ENCODE measurements at places on chromosomes 12 and 14. TPM values are rescaled to one million over a fixed set of nuclear protein-coding genes. Genes with fewer than 3 reads are reported as not detected.

DNA sequence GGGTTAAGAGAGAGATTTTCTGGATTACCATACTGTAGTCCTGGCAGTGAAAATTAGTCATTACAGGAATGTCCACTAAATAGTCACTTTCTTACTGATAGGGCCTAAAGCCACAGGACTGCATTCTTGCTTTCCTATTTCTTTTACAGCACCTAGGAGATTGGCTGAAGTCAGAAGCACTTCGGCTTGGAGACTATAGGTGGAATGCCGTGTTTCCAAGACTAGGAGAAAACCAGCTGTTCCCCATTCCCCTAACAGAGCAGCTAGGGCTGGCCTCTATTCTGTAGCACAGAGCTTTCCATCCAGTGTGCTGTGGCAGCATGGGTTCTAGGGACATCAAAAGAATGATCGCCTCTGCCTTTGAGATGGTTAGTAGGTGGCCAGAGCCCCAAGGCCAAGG, 15.1 kb downstream of the PIGH start:
- DNase-seq = no peak

- DNase-seq = no peak
These were observed 233.6 kb downstream of the C12orf50 start for GRCh38 chr12:87795555-87795954.

DNA sequence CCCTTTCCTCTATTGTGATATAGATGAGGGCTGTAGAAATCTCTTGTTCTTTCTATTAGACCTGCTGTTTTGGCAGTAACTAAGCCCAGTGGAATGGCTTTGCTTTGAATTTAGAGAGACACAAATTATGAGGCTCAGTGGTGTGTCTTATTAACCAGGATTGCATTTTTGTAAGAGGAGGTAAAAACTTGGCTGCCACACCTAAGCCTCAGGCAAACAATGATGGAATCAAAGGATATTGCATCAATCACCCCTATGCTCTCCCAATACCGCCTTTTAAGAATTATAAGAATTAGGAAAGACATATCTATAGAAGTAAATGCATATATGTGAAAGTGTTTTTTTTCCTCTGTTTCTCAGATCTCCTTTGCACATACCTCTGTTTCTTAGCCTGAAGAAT, 63.3 kb downstream of the ACSS3 start:
- DNase-seq = no peak

The PRKD1 gene
- polyA plus RNA-seq = 3.9 TPM

The HPD gene
- polyA plus RNA-seq = 2.8 TPM

DNA sequence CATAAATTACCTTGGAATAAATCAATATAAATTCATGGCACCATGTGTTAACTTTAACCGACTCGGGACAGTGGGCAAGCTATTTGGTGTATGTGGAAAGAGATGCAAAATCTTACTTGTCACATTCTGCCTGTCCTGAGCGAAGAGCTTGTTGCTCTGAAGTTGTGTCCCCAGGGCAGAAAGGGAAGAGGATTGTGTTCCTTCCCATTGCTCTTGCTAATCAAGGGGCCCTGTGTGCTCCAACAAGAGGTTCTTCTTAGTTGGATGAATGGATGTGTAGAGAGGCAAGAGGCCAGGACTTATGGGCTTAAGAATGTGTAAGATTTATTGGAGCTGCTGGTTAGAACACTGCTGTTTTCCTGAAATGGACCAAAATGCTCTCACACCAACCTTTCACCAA, 36.5 kb upstream of the FRS2 start:
- no peak for DNase-seq

DNA sequence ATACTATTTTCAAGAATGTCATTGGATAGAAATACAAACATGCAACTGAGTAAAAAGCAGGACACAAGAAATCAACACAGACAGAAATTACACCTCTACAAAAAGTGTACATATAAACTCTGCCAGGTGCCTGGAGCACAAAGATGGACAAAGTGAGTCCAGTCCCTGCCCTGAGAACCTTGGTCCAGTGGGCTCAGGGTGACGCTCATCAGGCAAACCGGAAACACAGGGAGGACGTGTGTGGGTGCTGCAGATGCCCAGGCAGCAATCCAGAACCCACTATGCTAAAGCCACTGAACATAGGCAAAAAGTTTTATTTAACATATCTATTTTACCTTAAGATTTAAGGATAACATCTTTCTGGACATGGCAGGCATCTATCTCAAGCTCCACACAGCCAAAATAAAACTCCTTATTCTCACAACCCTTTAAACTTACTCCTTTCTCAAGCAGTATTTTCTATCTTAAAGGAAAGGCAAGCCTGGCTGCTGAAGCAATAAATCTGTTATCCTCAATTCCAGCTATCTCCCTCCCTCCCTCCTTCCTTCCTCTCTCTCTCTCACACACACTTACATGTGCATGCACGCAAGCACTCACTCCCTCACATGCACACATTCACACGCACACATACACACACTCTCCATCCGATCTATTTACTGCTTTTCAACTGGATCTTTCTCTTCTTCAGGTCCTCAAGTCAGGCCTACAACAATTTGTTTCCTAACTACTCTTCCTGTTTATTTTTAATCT, 10.2 kb downstream of the PPP1R13B start:
- DNase-seq = no peak

DNA sequence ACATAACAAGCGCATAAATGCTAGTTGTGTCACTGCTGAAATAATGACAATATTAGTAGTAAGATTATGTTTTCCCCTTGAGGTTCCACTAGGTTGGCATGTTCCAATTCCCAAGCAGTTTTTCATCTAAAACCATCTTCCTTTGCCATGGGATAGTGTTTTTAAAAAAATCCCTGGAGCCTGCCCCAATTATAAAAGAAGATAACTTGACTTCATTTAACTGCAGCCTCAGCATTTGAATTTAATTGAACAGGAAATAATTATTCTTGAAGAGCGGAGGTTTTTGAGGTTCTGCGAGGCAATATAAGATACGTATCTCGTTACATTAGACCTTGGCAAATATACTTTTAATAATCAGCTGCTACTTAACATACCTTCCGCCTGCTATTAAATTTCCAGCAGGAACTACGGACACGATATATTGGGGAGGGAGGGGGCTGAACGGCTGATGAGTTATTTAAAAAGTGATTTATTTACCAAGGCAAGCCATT, 65.2 kb upstream of the HSPB8 start:
- no peak for DNase-seq

The KCNMB4 gene
- 0.38 TPM for polyA plus RNA-seq

GRCh38 chr12:41067941-41068645, 120.0 kb upstream of the PDZRN4 start:
- DNase-seq = no peak

- DNase-seq = no peak
These were observed 5.9 kb downstream of the GNPTAB start for GRCh38 chr12:101824831-101825230.

DNA sequence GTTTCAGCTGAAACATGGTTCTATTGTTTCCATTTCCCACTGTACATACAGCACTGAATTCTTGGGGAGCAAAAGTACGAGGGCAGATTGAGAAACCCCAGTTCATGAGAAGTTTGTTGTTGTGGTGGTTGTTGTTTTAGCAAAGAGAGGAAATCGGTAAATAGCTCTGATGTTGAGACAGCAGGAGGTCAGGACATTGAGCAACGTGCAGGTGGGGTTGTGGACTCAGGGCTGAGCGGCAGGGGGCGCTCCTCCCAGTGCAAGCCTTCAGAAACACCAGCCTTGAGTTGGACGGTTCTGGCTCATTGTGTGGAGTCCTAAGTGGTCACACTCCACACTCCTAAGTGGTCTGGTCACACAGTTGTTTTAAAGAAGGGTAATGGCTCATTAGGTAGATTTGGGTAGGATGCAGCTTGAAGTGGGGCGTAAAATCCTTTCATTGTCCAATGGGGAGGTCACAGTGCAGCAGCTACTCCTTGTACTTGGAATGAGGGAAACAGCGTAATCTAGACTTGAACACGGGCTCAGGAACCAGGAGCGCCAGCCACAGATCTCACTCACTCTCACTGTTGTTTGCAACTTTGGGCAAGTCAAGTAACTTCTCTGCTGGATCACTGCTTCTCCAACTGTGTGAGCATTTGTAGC, 14.5 kb upstream of the PWP1 start:
- no peak for DNase-seq

DNA sequence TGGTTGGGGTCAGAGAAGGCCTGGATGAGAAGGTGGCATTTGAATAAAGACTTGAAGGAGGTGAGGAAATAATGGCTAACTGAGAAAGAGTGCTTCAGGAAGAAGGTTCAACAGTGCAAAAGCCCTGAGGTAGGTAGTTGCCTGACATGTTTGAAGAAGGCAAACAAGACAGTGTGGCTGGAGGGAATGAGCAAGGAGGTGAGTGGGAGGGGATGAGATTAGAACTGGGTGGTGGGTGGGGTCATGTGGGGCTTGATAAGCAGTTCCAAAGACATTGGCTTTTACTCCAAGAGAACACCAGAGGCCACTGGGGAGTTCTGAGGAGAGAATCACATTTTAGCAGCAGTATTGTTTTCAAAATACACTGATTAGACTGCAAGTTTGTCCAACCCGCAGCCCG, 50.5 kb downstream of the HSPB8 start:
- no peak for DNase-seq

The KLRD1 gene
- 0.12 TPM for polyA plus RNA-seq

GRCh38 chr14:79256380-79256779, 954.9 kb downstream of the DIO2 start:
- DNase-seq = no peak

DNA sequence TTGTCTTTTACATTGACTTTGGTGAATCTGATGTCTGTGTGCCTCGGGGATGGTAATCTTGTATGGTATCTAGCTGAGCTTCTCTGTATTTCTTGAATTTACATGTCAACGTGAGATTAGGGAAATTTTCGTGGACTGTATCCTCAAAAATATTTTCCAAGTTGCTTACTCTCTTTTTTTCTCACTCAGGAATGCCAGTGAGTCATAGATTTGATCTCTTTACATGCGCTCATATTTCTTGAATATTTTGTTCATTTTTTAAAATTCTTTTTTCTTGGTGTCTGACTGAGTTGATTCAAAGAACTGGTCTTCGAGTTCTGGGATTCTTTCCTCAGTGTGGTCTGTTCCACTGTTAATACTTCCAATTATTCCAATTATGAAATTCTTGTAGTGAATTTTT, 207.7 kb downstream of the RAD51B start:
- DNase-seq = no peak

GRCh38 chr12:19890024-19890423, 450.7 kb downstream of the AEBP2 start:
- no peak for DNase-seq

GRCh38 chr12:121649819-121650353, 19.6 kb downstream of the MORN3 start:
- DNase-seq = no peak

- DNase-seq = no peak
These were observed 11.1 kb downstream of the COQ6 start for GRCh38 chr14:73961192-73961591.

DNA sequence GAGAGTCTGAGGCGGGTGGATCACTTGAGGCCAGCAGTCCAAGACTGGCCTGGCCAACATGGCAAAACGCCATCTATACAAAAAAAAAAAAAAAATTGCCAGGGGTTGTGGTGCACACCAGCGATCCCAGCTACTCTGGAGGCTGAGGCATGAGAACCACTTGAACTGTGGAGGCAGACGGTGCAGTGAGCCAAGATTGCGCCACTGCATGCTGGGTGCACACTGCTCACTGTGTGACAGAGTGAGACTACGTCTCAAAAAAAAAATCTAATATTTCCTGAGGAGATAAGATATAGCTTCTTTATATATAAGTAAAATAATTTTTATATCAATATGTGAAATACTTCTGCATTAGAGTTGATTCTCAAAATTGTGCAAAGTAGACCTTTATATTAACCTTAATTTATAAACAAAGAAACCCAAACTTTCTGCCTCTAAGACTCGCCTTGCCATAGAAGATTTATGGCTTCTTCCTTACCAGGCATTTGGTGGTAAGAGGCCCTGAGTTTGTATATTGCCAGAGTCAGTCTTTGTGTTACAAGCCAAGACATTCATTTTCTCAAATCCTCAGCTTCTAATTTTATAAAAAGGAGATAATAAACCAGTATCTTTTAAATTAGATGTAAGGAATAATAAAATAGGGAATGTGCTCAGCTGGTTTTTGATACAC, 1226.7 kb downstream of the FLRT2 start:
- no peak for DNase-seq

The RERGL gene
- 3.3 TPM for polyA plus RNA-seq

The GPR132 gene
- 0.46 TPM for polyA plus RNA-seq

GRCh38 chr12:52417740-52418139, 11.6 kb upstream of the KRT82 start:
- no peak for DNase-seq

- no peak for DNase-seq
These were observed 163.3 kb downstream of the ETV6 start for GRCh38 chr12:11812586-11813437.

The LBHD2 gene
- polyA plus RNA-seq = not detected

DNA sequence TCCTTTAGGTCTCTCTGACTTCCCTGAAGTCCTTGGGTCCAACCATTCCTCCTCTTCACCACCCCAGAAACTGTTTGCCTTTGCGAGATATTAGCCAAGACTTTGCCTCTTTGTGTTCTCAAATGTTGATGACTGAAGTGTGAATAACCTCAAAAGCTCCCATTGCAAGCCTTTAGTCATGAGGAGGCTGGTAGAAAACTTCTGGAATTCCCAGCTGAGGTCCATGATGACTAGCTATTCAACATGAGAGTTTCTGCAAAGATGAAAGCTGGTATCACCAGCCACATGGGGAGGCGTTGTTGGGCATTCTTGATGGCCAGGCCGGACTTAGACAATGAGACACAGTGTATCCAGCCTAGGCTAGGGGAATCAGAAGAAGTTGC, 111.7 kb downstream of the TBX5 start:
- no peak for DNase-seq

GRCh38 chr14:75566321-75566720, 12.1 kb upstream of the FLVCR2 start:
- no peak for DNase-seq

The MUCL1 gene
- not detected for polyA plus RNA-seq

GRCh38 chr12:85461127-85461526, 181.1 kb downstream of the ALX1 start:
- DNase-seq = no peak

DNA sequence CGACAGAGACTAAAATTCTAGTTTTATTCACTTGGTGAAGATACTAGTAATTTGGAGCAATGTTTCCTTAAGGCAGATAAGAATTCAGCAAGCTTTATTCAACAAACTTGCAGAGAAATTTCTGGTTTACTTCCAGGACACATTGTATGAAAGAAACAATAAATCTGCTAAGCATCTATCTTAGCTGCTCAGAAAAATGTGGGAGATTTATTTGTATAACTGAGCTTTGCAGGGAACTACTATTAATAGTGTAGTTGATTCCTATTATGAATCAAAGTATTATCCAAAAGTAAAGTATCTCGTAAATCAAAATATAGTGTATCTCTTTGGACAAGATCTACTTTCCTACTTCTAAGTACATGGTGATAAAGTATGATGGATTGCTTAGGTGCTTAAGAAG, 239.4 kb upstream of the TMTC1 start:
- no peak for DNase-seq

GRCh38 chr14:92688434-92689375, 59.7 kb downstream of the LGMN start:
- DNase-seq = peak; percentile 84

The PRB2 gene
- polyA plus RNA-seq = not detected

DNA sequence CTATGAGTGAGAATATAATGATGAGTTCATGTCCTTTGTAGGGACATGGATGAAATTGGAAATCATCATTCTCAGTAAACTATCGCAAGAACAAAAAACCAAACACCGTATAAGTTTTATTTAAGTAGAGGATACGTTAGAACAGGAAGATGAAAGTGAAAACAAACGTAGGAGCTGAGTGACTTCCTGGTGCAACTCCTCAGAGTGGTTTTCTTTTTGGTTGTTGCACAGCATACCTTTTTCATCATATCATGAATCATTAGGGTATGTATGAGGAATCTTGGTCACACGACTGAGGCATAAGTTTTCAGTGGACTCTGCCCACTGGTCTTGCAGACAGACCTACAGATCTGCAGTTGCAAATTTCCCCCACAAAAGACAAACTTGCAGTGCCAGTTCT, 199.0 kb downstream of the LRFN5 start:
- DNase-seq = no peak

Measured in pancreas (tissue), 10 donors.